Caudate nucleus (tissue), 63 donors: ENCODE measurements at places on chromosomes 11 and 22.

- DNase-seq = peak; percentile 21
Measured at GRCh38 chr11:35619116-35619854, 1.0 kb downstream of the FJX1 start.

DNA sequence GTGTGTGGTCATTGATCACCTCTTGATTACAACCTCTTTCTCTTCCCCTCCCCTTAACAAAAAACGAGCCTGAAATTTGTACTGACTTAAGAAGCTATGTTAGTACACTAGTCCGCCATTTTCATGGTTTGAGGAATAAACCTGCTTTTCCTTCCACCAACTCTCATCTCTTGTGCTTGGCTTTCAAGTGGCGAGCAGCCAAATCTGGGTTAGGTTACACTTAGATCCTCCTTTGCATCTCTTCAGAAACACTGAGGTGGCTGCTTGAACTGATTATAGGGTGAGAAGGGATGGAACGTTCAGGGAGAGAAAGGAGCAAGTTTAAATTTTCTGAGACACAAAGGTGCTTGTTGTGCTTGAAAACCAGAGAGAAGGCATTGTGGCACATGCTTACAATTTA is 2171.4 kb downstream of the LRRC4C start:
- no peak for DNase-seq

DNA sequence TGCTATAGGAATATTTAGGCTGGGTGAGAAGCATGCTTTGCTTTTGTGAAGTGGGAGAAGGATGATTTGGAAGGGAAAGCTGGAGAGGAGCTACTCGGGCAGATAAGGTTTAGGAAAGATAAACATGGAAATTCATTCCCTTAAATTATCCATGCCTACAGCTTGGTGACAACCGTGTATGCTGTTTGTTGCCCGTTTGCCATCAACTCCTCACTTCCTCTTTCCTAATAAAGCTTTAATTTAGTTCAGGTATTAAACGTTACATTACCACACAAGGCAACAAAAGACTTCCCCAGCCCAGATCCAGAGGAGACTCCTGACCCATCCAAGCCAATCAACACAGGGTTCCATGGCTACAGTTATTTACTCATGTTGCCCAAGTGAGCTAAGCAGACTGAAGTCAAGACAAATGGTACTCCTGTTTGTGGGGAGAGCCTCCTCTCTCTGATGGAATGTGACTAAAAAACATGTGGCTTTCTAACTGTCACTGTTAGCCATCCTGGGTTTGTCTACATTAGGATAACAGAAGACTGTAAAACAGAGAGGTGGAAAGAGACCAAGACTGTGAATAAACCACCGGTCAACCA is 101.7 kb upstream of the GRAMD1B start:
- DNase-seq = no peak

DNA sequence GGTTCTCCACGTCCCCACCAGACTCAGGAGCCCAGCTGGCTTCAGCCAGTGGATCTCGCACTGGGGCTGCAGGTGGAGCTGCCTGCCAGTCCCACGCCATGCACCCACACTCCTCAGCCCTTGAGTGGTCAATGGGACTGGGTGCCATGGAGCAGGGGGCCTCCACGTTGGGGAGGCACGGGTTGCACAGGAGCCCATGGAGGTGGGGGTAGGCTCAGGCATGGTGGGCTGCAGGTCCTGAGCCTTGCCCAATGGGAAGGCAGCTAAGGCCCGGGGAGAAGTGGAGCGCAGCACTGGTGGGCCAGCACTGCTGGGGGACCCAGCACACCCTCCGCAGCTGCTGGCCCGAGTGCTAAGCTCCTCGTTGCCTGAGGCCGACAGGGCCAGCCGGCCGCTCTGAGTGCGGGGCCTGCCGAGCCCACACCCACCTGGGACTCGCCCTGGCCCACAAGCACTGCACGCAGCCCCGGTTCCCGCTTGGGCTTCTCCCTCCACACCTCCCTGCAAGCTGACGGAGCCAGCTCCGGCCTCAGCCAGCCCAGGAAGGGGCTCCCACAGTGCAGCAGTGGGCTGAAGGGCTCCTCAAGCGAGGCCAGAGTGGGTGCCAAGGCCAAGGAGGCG is 258.5 kb upstream of the PDGFD start:
- DNase-seq = no peak
